ENCODE measurements at places on chromosomes 16 and 17.

- DNase-seq: no peak
These were observed 28.8 kb upstream of the XYLT2 start for GRCh38 chr17:50317121-50317520.

DNA sequence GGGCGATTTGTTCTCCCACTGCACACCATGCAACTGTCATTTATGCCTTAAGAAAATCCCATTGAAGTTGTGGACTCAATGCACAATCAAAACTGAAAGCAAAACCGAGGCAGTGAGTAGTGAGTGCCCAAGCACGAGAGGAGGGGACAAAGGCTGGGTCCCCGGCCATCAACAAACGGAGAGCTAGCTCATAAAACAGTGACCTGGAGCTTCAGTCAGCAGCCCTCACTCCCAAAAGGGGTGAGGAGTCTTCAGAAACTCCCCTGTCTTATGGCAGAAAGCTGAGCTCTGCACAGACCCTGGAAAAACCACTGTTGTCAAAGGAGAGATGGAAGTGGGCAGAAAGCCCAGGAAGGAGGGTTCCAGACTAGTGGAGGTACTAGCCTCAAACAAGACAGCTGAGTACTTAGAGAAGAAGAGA lies 96.9 kb downstream of the ADCY9 start:
- DNase-seq: no peak

DNA sequence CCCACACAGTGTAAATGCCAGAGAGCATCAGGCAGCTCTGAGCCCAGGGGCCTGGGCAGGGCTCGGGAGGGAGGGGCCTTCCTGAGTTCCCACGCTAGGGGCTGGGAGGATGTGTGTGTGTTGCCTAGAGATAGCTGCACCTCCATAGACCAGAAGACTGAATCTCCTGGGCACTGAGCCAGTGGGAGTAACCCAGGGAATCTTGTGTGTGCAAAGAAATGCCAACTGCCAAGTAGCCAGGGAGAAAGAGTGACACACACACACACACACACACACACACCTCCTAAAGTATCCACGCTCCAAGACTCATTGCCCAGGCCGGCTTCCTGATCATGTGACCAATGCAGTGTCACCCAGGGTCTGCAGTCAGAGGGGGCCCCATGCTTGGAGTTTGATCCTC lies 166.2 kb upstream of the RPL38 start:
- DNase-seq: no peak

- no peak for DNase-seq
These were observed 160.1 kb downstream of the SALL1 start for GRCh38 chr16:50991006-50991405.

- no peak for DNase-seq
These were observed 7.8 kb downstream of the SUPT4H1 start for GRCh38 chr17:58344047-58344790.

DNA sequence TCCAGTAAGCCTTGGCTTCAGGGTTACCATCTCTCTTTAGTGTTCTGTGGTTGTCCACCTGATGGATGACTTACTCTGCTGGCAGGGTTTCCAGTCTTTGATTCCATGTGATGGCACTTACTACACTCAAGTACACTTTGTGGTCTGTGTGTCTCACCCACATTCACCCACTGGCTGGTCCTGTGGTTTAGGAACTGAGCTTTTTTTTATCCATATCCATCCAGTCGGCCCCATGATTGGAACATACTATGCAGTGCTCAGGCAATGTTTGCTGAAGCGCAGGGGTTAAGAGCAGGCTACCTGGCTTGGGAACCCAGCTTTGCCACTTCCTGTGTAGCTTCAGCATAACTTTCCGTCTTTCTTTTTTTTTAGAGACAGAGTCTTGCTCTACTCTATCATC lies 2.8 kb upstream of the FUS start:
- DNase-seq: no peak
